Left renal cortex interstitium (tissue), 4 donors: ENCODE measurements at places on chromosomes 6 and 20. TPM values are rescaled to one million over a fixed set of nuclear protein-coding genes. Genes with fewer than 3 reads are reported as not detected.
A peak's percentile ranks its signal among the peaks of the same experiment; 100 is the strongest.

DNA sequence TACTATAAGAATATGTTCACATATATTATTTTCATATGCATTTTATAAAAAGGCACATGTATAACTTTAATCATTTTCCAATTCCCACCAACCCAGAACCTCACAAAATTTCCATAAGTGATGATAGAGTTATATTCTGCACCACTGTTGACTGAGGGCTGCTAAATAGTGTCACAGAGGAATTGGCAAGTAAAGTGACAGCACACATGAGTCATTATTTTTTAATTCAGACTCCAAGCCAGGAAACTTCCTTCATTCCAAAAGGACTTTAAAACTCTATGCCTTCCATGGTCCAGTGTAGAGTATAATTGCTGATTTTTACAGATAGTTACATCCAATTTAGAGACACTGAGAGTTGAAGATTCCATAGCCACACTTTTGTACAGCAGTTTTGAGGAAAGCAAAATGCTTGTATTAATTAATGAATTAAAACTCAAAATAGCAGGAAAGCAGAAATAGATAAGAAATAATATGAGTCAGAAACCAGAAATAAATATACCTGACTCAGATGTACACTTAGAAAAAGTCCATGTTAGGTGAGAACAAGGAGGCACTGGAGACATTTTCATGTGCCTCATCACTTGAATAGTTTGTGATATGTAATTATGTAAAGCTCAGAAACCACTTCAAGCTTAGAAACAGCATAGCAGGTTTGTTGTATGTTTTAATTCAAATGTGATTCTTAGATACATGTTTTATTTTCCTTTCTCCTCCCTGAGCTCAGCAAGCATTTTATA, 425.2 kb upstream of the OPRM1 start:
- DNase-seq = no peak

Gene EFCAB8
- 0.08 TPM for polyA plus RNA-seq

- DNase-seq = peak; percentile 71
Measured at GRCh38 chr20:36017048-36017951, 48.9 kb downstream of the CNBD2 start.

Gene GRM1
- polyA plus RNA-seq = 0.19 TPM

DNA sequence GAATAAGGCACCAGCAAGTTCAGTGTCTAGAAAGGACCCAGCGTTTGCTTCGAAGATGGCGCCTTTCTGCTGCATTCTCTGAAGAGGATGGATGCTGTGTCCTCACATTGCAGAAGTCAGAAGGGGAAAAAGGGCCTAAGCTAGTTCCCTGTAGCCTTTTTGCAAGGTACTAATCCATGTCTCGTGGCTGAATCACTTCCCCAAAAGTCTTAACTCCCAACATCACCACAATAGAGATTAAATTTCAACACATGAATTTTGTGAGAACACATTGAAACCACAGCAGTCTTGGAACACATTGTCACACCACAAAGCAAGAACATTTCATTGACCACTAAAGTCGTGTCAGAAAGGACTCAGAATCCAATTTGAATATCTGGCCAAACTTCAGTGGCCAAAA, 42.1 kb downstream of the KLHL31 start:
- DNase-seq = no peak

Gene RIPOR3
- polyA plus RNA-seq = 8.8 TPM

Gene DYNLT2
- polyA plus RNA-seq = 6.5 TPM

DNA sequence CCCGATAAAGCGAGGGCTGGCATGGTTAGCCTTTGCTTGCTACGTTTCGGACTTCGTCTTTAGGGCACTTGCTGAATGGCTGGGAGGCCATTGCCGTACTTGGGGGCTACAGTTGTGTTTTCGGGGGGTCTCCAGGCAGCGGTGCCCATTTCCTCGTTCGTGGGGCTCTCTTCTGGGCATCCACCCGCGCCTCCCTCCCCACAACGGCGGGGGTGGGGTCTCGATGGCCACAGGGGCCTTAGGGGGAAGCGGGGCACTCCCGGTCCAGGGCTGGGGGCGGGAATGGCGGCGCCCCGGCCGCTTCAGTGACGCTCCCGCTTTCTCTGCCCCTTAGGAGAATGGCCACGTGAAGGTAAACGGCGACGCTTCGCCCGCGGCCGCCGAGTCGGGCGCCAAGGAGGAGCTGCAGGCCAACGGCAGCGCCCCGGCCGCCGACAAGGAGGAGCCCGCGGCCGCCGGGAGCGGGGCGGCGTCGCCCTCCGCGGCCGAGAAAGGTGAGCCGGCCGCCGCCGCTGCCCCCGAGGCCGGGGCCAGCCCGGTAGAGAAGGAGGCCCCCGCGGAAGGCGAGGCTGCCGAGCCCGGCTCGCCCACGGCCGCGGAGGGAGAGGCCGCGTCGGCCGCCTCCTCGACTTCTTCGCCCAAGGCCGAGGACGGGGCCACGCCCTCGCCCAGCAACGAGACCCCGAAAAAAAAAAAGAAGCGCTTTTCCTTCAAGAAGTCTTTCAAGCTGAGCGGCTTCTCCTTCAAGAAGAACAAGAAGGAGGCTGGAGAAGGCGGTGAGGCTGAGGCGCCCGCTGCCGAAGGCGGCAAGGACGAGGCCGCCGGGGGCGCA, 2.4 kb downstream of the MARCKS start:
- DNase-seq = peak; percentile 21

GRCh38 chr6:55108134-55109130, 65.9 kb upstream of the HCRTR2 start:
- DNase-seq = no peak

Gene TRIM31
- 0.21 TPM for polyA plus RNA-seq

Gene POU5F1
- polyA plus RNA-seq = 8.7 TPM

DNA sequence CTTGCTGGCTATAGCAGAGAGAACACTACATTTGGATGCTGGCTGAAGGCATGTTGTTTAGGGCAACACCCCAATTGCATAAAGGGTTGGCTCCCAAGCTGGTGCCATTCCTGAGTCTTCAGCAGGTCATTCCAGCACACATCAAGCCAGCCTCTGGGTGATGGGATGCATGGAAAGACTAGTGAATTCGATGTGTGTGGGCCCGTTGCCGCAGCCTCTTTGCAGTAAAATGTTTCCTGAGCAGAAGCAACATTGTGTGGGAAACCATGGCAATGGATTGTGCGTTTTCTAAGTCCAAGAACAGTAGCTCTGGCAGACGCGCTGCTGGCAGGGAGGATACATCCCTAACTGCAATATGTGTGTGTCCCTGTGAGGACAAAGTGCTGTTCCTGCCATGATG, 142.4 kb upstream of the SLC24A3 start:
- no peak for DNase-seq

DNA sequence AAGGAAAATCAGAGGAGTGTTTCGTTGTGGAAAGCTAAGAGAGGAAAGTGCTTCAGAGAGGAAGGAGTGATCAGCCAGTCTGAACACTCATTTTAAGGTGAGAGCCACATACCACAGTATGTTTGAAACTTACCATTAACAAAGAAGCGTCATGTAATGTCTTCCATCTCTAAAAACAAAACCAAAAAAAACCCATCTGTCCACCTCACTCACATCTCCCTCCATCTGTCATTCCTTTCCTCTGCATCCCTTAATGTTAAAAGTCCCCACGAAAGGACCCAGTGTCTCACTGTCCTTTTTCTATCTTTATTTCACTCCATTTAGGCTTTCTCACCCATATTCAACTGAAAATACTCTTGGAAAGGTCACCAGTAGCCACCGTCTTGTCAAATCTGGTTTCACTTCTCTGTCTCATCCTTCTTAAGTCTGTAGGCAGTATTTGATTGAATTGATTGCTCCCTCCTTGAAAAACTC, 59.4 kb upstream of the GNRH2 start:
- DNase-seq = no peak

- DNase-seq = no peak
Measured at GRCh38 chr20:45209924-45210323, 3.1 kb downstream of the SEMG1 start.

GRCh38 chr20:45083127-45083526, 17.8 kb downstream of the KCNS1 start:
- no peak for DNase-seq

DNA sequence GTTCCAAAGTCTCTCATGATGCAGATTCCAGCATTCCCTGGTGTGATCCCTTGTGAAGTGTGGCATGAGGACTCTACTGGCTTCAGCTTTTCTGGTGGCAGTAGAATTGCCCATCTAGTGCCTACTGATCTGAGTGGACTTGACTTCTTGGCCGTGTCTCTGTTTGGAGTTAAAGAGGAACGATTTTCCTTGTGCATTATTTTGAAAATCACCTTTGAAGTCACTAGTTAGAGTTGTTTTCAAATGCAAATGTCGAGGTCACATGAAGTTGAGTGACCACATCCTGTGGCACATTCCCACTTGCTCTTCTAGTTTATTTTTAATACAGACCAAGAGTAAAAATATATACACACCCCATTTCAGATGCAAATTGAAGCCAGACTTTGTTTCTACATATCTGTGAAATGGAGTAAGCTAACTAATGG, 270.7 kb upstream of the TAB2 start:
- no peak for DNase-seq

GRCh38 chr20:46820682-46821081, 74.0 kb upstream of the EYA2 start:
- DNase-seq = no peak

Gene DSN1
- 16.6 TPM for polyA plus RNA-seq

DNA sequence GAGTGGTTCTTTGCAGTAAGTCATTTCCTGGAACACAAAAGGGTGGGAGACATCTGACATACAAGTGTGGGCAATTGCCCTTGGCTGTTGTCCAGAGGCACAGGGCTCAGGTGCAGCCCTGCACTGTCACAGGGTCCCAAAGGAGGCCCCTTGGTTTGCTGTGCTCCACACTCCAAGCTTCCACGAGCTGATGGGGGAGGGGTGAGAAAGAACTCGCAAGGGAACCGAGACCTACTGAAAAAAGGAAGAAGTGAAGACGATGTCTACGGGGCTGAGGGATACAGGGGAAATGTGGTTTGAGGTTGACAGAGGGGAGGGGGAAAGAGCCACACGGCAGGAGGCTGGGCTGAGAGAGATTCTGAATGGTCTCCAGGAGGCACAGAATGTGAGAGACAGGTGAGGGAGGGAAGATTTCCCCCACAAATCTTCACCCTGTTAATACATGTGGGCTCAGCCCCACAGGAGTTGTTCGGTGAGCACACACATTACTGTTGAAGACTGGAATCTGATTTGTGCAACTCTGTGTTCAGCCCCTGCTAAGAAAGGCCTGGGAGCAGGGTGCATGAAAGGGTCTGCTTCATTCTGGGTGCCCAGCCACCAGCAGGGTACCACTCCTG, 123.4 kb downstream of the LY86 start:
- no peak for DNase-seq

GRCh38 chr6:6781172-6781872, 192.8 kb downstream of the LY86 start:
- no peak for DNase-seq

DNA sequence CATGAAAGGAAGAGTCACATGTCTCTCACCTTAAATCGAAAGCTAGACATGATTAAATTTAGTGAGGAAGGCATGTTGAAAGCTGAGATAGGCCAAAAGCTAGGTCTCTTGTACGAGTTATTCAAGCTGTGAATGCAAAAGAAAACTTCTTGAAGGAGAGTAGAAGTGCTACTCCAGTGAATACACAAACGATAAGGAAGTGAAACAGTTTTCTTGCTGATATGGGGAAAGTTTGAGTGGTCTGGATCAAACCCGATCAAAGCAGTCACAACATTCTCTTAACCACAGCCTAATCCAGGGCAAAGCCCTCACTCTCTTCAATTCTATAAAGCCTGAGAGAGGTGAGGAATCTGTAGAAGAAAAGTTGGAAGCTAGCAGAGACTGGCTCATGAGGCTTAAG, 1.9 kb upstream of the TPD52L1 start:
- no peak for DNase-seq

- DNase-seq = no peak
Measured at GRCh38 chr6:141464896-141465295, 667.8 kb upstream of the GJE1 start.

DNA sequence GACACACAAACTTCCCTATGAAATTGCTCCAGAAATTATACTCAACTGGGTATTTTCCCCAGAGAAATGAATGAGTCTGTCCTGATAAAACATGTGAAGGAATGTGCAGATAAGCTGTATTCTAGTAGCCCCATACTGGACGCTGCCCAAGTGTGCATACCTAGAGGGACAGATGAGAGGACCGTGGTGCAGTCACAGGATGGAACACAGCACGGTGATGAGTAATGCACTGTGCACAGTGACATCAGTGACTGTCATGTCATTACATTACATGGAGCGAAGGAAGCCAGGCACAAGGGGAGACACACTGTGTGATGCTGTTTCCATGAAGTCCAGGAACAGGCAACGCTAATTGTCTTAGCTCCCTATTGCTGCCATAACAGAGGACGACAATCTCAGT, 155.5 kb downstream of the CDH4 start:
- no peak for DNase-seq
